ENCODE measurements at places on chromosomes 5 and 9.

DNA sequence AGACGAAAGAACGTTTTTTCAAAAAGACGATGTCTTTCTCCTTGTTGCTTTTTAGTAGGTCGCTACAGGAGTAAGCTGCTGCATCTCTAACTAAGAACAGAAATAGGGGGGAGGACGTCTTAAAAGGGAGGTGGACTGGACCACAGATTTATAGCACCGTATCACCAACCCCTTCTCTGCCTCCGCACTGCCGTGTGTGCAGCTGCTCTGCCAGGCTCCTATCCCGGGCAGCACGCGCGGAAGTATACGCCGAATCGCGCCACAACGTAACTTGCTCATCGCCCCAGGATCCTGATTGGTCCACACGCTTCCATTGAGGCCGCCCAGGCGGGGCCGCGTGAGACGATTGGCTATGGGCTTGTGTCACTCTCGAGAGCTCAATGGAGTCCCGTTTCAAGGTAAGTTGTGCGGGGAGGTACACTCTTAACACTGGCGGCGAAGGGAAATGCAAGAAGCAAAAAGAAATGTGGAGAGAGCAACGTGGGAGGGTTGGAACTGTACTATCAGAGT lies at the start of gene ELAVL2:
ELAVL2 (minus strand) TSS at position 121 of the 510 bp plus-strand sequence. CDS start 64,006 bp downstream, outside the sequence.
- no peak for DNase-seq

DNA sequence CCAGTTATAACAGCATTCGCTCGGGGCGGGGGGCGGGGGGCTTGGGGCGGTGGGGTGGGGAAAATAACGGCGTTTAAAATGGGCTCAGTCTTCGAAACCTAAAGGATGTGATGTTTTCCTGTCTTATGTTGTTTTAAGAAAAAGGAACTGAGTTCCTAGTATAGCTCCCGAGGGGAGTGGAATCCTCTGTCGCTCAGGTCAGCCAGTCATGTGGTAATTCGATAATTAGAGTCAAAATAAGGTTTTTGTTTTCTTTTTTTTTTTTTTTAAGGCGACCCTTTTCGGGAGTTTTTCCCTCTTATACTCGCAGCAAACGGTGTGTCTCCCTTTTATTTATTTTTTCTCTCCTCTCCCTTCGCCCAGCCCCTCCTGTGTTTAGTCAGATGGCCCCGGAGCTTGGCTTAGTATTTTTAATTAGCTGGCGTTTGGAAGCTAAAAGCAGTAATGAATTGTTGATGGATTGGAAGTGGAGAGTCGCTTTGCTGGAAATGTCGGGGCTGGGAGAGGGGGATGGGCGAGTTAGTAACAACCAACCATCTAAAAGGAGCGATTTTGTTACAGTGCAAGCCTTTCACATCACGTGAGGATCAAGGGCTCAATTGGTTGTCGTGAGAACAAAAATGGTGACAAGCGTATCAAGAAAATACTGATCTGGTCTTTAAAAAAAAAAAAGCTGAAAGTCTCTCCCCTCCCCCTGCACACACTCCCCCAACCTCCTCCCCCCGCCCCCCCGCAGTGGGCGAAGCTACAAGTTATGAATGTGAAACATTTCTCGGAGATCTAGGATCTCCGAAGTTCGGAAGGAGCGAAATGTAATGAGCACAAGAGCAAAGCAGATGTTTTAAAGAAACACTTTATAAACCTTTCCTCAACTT lies 714 bp upstream of the ZNF608 start:
- DNase-seq = no peak

- DNase-seq = no peak
These were observed 63.8 kb downstream of the MACROH2A1 start for GRCh38 chr5:135335031-135335828.

DNA sequence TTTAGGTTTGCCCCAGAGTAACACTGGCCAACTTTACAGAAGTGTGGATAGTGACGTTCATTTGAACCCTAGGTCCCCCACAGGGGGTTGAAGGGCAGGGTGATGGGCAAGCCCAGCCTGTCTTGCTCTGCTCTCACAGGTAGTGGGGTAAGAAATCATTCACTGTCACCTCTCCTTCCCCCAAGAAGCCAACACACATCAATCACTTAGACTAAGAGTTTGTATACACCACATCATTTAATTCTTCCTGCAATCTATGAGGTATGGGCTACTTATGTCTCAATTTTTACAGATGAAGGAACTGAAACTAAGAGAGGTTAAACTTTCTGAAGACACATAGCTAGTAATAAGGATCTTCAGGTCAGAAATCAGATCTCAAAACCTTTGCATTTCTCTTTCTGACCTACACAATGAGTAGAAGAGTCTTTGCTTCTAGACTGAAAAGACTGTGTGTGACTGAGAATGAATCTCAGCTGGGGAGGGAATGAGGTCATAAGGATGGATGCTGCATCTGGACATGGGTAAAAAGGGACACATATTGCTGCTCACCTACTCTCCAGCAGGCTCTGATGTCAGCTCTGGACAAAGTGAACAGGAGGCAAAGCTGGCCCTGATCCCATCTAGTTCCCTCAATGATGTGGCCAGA lies 81.0 kb upstream of the EQTN start:
- no peak for DNase-seq

- no peak for DNase-seq
These were observed 134.4 kb downstream of the ERCC6L2 start for GRCh38 chr9:96009690-96010472.

DNA sequence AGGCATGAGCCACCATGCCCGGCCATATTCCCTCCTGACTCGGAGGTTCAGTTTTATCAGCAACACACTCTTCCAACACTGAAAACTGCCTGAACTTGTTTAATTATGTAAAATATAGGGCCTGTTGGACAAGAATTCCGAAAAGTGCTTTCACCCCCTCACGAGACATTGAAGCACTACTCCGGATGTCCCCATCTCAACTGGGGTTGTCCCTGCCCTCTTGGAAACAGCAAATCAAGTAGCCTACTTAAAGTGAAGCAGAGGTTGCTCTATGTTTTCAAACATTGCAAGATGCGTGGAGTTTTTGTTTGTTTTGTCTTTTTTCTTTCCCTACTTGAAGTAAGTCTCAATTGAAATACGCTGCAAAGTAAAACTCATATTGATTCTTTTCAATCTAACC lies 7.6 kb downstream of the PTGER4 start:
- no peak for DNase-seq

DNA sequence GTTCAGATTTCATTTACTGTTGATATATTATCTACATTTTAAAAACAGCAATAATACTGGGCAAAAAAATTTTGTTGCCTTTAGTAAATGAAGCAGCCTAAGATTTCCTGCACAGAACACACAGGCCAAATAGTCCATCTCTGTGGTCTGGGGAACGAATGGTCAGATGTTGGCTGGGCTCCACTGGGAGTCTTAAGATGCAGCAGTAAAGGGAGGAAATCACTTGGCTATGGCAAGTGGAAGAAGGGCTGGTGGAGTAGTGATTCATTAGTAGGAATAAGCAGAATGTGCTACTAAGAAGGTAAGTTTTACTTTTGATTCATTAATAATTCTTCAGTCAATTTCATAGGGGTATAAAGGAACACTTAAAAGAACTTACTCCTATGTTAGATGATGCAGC lies 91.1 kb upstream of the ARRDC3 start:
- no peak for DNase-seq

- peak; percentile 78 for DNase-seq
These were observed at the start of gene GALT for GRCh38 chr9:34646211-34647083. GALT (plus strand) TSS chr9:34646675; CDS start chr9:34646705, 30 bp downstream.

DNA sequence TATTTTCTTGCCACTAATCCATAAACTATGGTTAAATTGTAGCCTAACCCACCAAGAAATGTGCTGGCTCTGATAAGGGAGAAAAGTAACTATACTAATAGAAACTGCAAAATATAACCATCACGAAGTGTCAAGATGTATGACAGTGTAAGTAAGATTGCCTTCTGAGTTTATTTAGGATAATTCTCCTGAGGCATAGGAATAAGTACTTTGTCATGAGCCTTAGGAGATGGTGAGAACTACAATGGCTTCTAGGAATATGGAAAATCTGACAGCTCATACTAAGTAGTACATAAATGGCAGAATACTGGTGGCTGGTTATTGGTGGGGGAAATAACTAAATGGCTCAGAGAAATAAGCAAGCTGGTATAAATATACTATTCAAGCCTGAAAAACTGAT lies 543.9 kb downstream of the PRR16 start:
- no peak for DNase-seq

GRCh38 chr9:94734054-94734754 lies 7.7 kb downstream of the AOPEP start:
- DNase-seq = peak; percentile 35

- no peak for DNase-seq
These were observed 1.2 kb downstream of the KCNMB1 start for GRCh38 chr5:170387775-170388639.

GRCh38 chr5:66718374-66719002 lies 122.3 kb downstream of the MAST4 start:
- DNase-seq = no peak

- DNase-seq = no peak
These were observed 221.0 kb upstream of the KLF4 start for GRCh38 chr9:107710546-107710945.

- DNase-seq = no peak
These were observed 46.6 kb downstream of the F2R start for GRCh38 chr5:76762484-76762883.

DNA sequence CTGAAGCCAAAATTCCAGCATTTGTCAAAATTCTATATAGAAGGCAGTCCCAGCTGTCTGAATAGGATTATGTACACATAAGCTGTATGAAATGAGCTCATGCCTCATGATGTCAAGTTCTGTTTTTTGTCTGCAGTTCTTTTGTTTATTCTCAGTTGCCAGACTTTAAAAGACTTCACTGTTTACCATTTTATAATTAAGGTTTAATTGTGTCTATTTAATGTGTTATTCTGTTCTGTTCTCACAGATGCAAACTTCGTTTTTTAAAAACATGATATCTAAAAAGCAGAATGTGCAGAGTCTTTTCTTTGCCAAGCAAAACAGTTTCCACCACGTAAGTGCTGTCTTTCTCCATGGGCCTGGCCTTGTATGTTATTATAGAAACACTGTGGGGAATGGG lies 31.1 kb downstream of the ERAP1 start:
- no peak for DNase-seq

DNA sequence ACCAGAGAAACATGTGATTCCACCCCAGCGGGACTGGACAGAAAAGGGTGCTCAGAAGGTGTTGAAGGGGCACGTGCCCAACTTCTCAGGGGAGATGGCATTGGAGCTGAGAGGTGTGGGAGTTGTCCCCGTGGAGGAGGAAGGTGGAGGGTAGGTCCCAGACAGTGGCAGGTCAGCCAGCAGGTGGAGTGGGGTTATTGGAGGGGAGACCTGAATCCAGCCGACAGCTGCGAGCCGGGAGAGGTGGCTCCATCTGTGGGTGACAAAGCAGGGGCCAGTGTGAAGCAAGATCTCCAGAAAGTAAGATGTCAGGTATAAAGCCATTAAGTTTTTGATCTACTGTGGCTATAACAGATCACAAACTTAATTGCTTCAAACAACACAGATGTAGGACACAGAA lies 75.1 kb downstream of the HRH2 start:
- DNase-seq = no peak

DNA sequence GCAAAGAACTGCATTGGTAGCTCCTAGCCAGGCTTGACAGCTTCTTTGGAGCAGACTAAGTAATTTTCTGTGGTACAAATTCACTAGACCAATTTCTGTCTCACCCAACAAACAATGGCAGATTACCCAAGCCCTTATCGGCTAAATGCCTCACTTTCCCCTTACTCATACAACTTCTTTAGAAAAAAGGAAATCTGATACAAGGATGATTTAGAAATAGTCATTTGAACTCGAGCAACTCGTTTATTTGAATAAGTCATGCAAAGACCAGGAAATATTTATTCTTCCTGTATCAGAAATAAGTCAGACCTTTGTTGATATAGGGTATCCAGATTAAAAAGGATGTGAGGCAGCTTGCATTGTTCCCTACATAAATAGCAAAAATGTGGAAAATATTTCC lies 170.4 kb upstream of the CDH6 start:
- DNase-seq = no peak

DNA sequence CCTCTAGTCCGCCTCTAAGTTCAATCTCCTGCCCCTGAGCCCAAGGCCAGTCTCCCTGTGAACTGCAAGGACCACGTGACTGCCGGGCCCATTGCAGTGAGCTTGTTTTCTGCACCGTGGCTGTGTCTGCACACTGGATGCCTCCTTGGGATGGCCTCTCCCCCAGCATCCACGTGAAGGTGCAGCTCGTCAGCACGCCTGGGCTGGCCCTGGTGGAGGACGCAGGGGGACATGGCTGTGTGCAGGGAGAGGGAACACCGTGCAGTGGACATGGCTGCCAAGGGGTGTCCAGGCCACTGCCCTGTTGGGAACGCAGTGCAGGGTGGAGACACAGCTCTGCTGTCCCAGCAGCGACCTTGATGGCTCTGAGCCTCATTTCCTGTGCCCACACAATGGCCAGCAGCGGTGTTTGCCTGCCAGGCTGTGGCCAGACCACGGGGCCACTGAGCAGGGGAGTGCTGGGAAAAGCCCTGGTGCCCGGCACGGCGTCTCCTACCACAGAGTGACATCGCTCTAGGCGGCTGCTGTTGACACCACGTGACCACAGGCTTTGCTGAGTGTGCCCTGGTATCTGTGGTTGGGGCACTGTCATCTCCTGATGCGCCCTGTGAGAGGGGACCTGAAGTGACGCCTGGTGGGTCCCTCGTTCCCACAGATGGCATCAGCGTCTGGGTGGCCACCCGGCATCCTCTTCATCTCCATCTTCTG lies 26.9 kb upstream of the EXOC3 start:
- DNase-seq = no peak

DNA sequence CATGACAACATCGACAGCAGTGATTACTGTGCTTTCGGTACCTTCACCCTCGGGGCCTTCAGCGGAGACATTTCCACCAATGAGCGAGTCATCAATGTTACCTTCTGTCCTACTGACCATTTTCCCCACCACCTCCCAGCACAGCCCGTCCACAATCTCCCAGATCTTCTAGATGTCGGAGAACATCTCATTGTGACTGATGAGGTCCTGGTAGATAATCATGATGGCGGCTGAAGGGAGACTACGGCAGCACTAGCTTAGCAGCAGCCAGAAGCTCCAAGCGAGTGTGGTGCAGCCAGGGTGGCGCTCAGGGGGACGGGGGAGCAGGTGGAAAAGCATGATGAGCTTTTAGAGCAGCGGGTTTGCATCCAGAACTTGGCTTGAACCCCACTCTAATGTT lies 379.0 kb downstream of the TLR4 start:
- no peak for DNase-seq

DNA sequence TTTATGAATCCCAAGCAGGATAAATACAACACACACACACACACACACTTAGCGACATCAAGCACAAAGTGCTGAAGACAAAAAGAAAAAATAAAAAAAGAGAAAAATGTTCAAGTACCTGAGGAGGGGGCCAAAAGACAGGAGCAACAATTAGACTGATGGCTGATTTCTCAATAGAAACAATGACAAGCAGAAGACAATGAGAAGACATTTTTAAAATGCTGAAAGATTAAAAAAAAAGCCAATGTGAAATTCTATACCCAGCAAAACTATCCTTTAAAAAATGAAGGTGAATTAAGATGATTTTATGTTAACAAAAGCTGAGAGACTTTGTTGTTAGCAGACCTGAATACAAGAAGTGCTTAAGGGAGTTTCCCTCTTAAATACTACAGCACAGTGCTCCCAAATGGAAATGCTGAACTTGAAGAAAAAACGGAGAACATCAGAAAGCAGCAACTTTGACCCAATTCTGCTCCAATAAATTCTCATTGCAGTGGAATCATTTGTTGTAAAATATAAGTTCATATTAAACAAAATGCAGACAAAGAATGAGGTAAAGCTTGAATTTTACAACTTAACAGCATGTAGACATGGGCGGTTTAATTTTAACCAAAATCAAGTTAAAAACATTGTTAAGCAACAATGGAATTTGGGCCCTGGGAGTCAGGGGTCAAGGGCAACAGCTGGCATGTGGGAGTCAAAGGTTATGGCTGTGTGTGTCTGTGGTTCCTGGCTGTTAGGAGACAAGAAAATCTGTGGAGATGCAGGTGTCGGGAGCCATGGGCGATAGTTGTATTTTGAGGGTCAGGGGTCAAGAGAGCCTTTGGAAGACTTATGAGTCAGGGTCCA lies 776 bp upstream of the RANBP17 start:
- DNase-seq = no peak

Data from CMK (cell line).